Stimulated activated CD4-positive, alpha-beta T cell treated with anti-CD3 and anti-CD28 coated beads, Interleukin-15, amount 100 ng/mL, for 1 hour (primary cell): ENCODE measurements at places on chromosomes 1 and 21.

DNA sequence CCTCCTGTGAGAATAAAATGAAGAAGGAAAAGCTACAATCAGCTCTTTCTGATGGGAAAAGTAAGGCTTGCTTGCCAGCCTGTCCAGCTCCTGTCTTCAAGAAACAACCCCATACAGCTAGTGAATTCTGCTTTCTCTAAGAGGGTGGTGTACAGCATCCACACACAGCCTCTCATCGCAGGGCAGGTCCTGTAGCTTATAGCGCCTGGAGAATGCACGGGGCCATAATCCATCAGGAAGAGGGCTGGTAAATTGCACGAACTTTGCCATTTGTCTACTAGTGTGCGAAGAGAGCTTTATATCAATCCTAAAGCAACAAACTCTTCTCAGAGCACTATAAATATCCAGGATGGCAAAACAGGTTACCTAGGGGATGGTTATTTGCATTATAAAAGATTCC, 83.3 kb upstream of the SAMSN1 start:
- no peak for DNase-seq

DNA sequence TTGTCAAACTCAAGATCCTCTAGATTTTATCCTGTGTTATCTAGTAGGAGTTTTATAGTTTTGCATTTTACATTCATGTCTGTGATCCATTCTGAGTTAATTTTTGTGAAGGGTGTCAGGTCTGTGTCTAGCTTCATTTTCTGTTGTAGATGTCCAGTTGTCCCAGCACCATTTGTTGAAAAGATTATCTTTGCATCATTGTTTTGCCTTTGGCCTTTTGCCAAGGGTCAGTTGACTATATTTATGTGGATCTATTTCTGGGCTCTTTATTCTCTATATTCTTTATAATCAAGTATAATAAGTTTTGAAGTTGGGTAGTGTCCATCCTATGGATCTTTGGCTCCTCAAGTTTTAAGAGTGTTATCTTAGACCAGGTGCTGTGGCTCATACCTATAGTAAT, 21.9 kb downstream of the TRAF5 start:
- DNase-seq = no peak

GRCh38 chr1:201925981-201926645, 20.2 kb downstream of the LMOD1 start:
- no peak for DNase-seq

GRCh38 chr1:156608036-156608674, 6.9 kb upstream of the GPATCH4 start:
- peak; percentile 35 for DNase-seq

DNA sequence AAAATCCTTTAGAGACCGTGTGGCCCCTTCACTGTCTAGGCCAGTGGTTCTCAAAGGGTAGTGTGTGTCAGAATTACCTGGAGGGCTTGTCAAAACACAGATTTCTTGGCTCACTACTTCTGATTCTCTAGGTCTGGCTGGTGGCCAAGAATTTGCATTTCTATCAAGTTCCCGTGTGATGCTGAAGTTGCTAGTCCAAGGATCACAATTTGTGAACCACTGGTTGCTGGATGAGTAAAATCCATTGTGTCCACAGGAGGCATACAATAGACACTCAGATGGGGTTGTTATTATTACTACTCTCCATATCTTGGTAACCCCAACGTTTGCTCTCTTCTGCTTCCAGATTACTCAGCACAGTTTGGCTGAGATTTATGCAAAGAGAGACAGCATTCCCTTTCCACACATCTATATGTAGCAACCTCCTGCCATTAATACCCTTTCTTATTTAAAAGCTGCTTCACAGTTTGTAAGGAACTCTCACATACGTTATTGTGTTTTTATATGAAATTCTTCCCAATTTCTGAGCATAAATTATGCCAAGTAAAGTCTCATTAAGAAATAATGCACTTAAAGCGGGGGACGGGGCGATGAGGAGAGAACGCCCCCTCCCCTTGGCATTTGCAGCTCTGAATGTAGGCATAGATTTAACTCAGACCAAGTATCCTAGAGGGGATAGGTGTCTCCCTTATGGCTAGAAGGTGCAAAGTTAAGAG, 720 bp upstream of the TMCC2 start:
- no peak for DNase-seq

DNA sequence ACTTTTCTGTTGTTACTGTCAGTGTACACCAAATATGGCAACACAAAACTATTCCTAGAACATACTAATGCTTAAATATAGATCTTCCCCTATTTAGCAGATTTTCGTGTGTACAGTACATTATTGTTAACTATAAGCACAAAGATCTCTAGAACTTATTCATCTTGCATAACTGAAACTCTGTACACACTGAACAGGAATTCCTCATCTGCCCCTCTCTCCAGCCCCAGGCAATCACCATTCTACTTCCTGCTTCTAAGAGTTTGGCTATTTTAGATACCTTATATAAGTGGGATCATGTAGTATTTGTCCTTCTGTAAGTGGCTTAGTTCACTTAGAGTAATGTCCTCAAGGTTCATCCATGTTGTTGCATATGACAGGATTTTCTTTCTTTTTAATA, 4.5 kb upstream of the RGL1 start:
- no peak for DNase-seq
